GM23248 (cell line): ENCODE measurements at places on chromosomes 4 and X. TPM values are rescaled to one million over a fixed set of nuclear protein-coding genes. Genes with fewer than 3 reads are reported as not detected.

SMPX gene
- not detected in 2 replicates for total RNA-seq

GRCh38 chr4:152104901-152105357, 344.1 kb upstream of the GATB start:
- no peak for DNase-seq

GPM6B gene
- 0.65 TPM in 1 of 2 replicates, not detected in the other for total RNA-seq

- no peak for DNase-seq
Observed at GRCh38 chrX:3990569-3990968, 277.1 kb upstream of the PRKX start.

- no peak for DNase-seq
Observed at GRCh38 chr4:1974840-1975239, 33.9 kb downstream of the NELFA start.

DNA sequence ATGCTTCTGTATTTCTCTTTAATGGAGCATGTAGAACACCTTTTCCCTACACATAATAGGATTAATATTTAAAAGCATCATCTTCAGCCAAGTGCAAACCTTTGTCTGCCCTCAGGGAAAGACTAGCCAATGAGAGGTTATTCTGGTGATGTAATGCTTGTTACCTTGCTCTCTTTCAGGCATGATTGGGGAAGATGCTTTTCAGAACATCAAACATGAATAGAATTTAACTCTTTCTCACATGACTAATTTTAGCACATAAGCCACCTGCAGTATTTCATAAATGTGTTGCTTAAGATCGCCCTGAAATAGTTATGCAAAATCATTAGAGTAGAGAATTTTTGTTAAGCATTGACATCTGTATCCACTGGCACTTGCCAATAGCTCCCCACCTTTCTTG, 10.7 kb upstream of the EPGN start:
- DNase-seq: no peak

DNA sequence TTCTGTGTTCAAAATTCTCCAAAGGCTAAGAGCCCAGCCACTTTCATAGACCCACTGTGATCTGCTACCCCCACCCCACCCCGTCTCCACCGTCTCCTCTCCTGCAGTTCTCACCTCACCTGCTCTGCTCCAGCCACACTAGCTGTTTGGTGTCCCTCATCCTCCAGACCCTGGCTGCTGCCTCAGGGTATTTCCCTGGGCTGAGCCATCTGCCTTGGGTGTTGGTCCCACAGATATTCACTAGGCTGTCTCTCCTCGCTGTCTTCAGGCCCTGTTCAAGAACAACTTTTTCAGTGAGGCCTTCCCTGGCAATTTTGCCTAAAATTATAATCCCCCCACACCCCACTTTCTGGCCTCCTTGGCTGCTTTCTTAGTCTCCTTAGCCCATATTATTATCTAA, 31.8 kb upstream of the DAPP1 start:
- no peak for DNase-seq

PAK3 gene
- total RNA-seq: not detected in 2 replicates

IL2RG gene
- not detected in 2 replicates for total RNA-seq

AR gene
- total RNA-seq: 4.8 and 6.8 TPM in 2 replicates

- no peak for DNase-seq
Observed at GRCh38 chrX:73213734-73214425, 771 bp downstream of the NAP1L2 start.

TRIM75 gene
- total RNA-seq: not detected in 2 replicates

SH3BGRL gene
- total RNA-seq: 137 and 149 TPM in 2 replicates

DNA sequence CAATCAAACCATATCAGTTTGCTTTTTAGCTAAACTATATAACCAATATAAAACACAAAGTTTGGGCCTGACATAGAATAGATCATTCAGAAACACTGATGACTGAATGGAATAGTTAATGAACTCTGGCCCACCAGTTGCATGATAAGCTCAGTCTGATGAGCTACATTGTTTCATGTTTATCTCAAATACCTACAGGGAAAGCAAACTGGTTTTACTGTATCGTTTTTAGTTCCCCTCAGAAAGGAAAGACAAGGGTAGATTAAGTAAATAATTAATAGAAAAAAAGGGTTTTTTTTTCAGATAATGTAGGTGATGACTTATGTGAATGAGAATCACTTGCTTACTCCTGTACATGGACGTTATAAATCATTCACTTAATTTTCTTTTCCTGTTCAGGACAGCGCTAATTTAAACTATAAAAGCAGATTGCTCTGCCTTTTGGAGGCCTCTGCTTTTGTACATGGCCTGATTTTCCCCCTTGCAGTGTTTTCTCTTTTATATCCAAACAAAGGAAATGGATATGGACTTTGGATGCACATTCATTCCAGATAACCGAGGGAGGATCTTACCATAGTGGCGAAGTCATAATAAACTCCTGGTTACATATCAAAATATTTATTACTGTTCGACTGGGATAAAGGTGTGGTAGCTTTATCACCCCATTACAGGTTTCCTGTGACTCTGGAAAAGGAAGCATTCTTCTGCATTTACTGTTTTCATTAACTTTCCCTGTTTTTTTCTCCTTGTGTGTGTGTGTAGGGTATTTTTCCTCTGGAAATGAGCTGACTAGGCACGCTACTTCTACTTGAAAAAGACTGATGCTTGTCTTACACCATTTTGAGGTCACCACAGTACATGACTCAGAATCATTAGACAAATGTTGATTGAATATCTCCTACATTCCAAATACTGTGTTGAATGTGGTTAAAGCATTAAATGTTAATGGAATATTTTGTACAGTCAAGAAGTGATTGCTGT, 373.1 kb upstream of the HS3ST1 start:
- no peak for DNase-seq

GRCh38 chrX:44080083-44080482, 106.9 kb upstream of the NDP start:
- DNase-seq: no peak

GRCh38 chrX:29242856-29243255, 655.6 kb downstream of the IL1RAPL1 start:
- no peak for DNase-seq

DNA sequence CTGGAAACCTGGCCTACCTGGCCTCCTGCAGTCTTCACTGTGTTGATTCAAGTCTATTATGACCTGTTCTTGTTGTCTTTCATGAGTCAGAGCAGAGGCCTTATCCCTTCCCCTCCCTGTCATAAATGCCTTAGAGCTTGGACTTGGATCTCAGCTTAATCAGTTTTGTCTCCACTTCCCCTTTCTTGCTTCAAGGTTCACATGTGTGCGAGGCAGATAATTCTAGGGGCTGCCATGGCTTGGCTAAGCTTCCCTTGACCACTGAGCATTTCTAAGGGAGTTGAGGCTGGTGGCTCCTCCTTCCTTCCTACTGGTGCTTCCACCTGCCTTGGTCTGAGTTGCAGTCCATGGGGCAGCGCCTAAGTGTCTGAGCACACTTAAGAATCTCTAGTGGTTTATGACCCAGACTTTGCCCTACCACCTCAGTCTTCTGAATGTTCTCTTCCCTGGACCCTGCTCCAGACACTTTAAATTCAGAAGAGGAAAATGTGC, 1.7 kb upstream of the HEPH start:
- DNase-seq: peak; percentile 10

MAGEA11 gene
- total RNA-seq: not detected in 2 replicates

DNAAF6 gene
- not detected in 2 replicates for total RNA-seq

MAGEB17 gene
- not detected in 2 replicates for total RNA-seq

FGFR3 gene
- 0.13 and 0.97 TPM in 2 replicates for total RNA-seq

USP26 gene
- total RNA-seq: not detected in 2 replicates

DNA sequence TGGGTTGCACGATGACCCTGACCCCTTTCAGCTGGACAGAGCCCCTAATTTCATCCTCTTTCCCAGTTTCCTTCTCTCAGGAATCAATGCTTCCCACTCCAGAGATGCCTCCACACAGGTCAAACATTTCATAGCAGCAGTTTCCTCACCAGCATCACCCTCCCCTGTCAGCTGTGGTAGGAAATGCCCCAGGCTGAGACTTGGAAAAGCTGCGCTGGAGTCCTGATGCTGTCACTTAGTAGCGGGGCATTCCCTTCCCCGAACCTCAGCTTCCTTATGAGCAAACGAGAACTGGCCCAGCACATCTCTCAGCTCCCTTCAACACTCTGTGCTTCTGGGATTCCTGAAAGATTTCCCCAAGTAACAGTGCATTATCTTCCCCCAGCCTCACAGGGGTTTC, 2.7 kb downstream of the GJB1 start:
- DNase-seq: no peak

DNA sequence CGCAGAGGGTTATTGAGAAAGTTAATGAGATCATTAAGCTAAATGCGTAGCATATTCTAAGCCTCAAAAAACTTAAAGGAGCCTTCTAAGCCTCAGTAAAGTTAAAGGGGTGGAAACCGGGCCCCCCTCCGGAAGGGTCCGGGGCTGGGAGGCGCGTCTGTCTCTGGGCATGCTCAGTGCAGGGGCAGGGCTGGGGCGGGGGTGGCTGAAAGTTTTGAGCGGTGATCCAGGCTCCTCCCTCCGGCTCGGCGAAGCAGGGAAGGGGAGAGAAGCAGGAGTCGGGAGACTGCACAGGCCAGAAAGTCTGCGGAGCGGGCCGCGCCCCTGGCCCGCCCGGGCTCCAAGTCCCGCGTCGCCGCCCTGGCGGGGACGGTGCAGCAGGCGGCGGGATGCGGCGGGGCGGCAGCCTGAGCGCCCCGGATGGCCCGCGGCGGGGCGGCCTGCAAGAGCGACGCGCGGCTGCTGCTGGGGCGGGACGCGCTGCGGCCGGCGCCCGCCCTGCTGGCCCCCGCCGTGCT, at the start of gene EVC:
TSS of gene EVC (plus strand) at position 241 of the 518 bp plus-strand sequence. CDS start at position 421, 180 bp downstream.
- DNase-seq: peak; percentile 90

GRCh38 chrX:49053223-49054072, 5.4 kb upstream of the CCDC120 start:
- DNase-seq: peak; percentile 63

GRCh38 chrX:74180716-74181115, 123.3 kb upstream of the ZCCHC13 start:
- no peak for DNase-seq
